Right renal pelvis (tissue), 4 donors: ENCODE measurements at places on chromosomes 16 and 17. TPM values are rescaled to one million over a fixed set of nuclear protein-coding genes. Genes with fewer than 3 reads are reported as not detected.

DNA sequence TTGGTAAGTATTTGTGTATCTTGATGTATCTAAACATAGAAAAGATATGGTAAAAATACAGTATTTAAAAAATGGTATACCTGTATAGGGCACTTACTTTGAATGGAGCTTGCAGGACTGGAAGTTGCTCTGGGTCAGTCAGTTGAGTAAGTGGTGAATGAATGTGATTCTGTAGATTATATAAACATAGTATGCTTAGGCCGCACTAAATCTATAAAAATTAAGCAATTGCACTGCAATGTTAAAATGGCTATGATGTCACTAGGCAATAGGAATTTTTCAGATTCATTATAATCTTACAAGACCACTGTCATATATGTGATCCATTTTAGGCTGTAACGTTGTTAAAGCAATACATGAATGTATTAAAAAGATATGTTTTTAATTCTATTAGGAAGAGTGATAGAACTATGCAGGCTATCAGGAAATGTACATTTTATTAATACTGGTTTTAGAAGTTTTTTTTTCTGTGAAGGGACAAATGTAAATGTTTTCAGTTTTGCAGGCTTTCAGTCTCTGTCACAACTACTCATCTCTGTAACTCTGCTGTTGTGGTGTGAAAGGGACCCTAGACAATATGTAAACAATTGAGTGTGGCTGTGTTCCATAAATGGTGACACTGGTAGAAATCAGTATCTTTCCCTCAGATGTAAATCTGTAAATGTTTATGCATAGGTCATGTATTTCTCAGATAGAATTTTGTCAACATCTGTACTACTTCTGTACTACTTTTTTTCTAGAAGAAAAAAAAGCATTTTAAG, 10.5 kb downstream of the CBFB start:
- no peak for DNase-seq

The KRT15 gene
- polyA plus RNA-seq: 0.96 TPM

The UMOD gene
- 240 TPM for polyA plus RNA-seq

The TBC1D3E gene
- polyA plus RNA-seq: not detected

The TVP23A gene
- polyA plus RNA-seq: 3.0 TPM
